ENCODE measurements at places on chromosomes 4 and X. TPM values are rescaled to one million over a fixed set of nuclear protein-coding genes. Genes with fewer than 3 reads are reported as not detected.

ATOH1 gene
- not detected for total RNA-seq

MND1 gene
- 36.1 TPM for total RNA-seq

SORBS2 gene
- not detected for total RNA-seq

DNA sequence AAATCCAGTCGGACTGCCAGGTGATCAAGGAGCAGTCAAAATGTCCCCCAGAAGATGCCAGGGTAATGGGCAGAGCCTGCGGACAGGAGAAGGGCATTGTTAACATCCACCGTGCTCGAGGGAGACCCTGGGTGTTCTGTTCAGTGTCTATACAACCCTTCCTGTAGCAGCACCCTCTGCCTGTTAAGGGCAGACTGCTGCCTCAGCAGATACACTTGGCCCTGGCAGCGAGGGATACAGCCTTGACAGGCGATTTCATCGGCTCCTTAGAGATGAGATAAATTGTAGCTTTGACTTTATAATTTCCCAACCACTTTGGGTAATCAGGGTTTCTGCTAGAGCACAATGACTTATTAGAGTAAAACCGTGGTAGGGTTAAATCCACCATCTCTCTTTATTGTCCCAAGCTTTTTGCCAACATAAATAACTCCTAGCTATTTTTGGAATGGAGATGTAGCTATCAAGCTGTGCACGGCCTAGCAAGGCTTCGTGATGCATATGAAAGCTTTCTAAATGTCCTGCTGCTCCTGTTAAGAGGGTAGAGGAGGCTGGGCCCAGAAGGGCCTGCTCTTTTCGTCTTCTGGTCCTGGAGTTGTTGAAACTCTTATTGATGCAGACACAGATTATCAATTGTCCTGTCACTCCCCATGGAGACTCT is 195.9 kb downstream of the CPEB2 start:
- no peak for DNase-seq

All from activated CD4-positive, alpha-beta memory T cell treated with anti-CD3 and anti-CD28 coated beads for 36 hours (primary cell).